ENCODE measurements at places on chromosomes 2 and 18. TPM values are rescaled to one million over a fixed set of nuclear protein-coding genes. Genes with fewer than 3 reads are reported as not detected.

The ALS2 gene
- 48.4 TPM for total RNA-seq

- no peak overlapping the region for H3K4me3 ChIP-seq
- H3K4me1 ChIP-seq: no peaks in the 10 kb centered on the region
- no peak for DNase-seq
- peaks cover 23% of the 10 kb centered on the region for H3K36me3 ChIP-seq
Observed at GRCh38 chr18:31880186-31880898, 62.6 kb downstream of the TRAPPC8 start.

The BOK gene
- total RNA-seq: 73.6 TPM

GRCh38 chr2:134271758-134272157 is 17.9 kb downstream of the MGAT5 start:
- peaks cover 18% of the 10 kb centered on the region for H3K36me3 ChIP-seq
- no peak overlapping the region for H3K4me3 ChIP-seq
- no peaks in the 10 kb centered on the region for H3K27me3 ChIP-seq
- no peak for DNase-seq
- H3K27ac ChIP-seq: no peak overlapping the region

The SKA1 gene
- total RNA-seq: not detected

The MEP1B gene
- not detected for total RNA-seq
